MG63 (cell line): ENCODE measurements at places on chromosomes 4 and X.

DNA sequence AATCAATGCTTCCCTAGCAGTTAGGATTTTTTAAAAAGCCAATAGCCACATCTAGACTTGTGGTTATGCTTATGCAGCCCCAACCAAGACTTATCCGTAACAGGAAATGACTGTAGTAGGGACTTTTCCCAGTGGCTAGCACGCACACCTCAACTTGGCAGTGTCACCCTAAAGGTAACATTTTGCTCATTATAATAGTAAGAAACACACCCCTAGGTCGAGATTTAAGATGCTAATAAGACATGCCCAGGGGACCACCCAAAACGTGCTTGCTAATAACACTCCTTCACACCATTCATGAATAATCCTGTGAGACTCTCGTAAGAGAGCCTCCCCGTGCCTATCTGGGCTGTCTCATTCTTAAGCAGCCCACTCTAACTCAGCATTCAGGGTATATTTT is 195.3 kb downstream of the CHIC1 start:
- no peak for DNase-seq

DNA sequence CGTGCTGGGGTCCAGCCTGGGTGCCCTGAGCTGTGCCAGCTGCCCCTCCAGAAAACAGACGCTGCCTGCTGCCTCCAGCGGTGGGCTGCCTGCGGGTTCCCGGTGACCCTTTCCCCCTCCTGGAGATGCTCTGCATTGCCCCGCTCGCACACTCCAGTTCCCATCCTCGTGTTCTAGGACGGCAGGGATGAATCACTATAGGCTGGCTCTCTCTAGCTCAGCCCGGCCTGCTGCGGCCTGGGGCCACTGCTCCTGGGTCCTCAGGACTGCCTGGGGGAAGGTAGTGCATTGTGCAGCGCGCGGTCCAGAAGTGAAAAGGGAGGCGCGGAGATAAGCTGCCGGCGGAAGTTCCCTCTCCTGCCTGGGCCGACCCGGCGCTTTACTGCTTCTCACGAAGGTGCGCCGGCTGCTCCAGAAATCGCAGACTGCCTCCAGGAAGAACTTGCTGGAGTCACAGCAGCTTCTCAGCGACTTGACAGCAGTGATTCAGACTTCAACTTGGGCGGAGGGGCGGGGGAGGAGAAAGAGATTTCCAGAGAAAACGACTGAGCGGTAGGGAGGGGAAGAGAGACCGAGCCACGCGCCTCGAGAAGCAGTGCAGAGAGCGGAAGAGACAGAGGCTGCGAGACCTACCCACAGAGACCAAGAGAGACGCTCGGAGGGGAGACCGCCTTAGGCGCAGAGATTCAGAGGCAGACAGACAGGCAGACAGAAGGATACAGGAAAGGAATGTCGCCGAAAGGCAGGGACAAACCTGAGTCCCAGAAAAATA is 6.7 kb upstream of the MSX1 start:
- no peak for DNase-seq

- DNase-seq = no peak
These were observed 25.4 kb downstream of the CFAP299 start for GRCh38 chr4:80360900-80361299.

- DNase-seq = no peak
These were observed 130.0 kb downstream of the SOWAHB start for GRCh38 chr4:76767983-76768382.

- no peak for DNase-seq
These were observed 6.9 kb downstream of the SLC39A8 start for GRCh38 chr4:102338405-102338804.
